Parietal lobe (tissue), 2 donors: ENCODE measurements at places on chromosomes 1 and 21. TPM values are rescaled to one million over a fixed set of nuclear protein-coding genes. Genes with fewer than 3 reads are reported as not detected.

Gene SPATA45
- total RNA-seq, result not detected

Gene PCBP3
- total RNA-seq, result 8.1 TPM

Gene RAP1GAP
- 31.6 TPM for total RNA-seq

Gene PLEKHM2
- 41.0 TPM for total RNA-seq

Gene GPA33
- total RNA-seq, result not detected

Gene FAM131C
- 1.9 TPM for total RNA-seq

Gene LRRC38
- not detected for total RNA-seq

Gene TMPRSS15
- not detected for total RNA-seq

Gene NEK7
- total RNA-seq, result 12.8 TPM

Gene NTRK1
- total RNA-seq, result 0.31 TPM

Gene CD52
- not detected for total RNA-seq

Gene CFAP107
- not detected for total RNA-seq

Gene ADCY10
- total RNA-seq, result 0.63 TPM

Gene TUT4
- total RNA-seq, result 229 TPM

Gene HTR6
- total RNA-seq, result 0.31 TPM

Gene TNFSF4
- total RNA-seq, result 1.9 TPM

Gene SAMD13
- 3.1 TPM for total RNA-seq

Gene CR1L
- total RNA-seq, result not detected

Gene CYP4A22
- not detected for total RNA-seq

Gene LCK
- not detected for total RNA-seq

Gene THEM4
- 7.2 TPM for total RNA-seq

Gene ZNF593OS
- not detected for total RNA-seq

Gene RASAL2
- 67.3 TPM for total RNA-seq

Gene EFNA1
- total RNA-seq, result 5.6 TPM

Gene NBPF4
- total RNA-seq, result not detected

Gene GPN2
- total RNA-seq, result 14.7 TPM

Gene IBA57
- 6.9 TPM for total RNA-seq

Gene BCAN
- 94.8 TPM for total RNA-seq

Gene FBXO2
- total RNA-seq, result 1.9 TPM

Gene FAM89A
- 4.1 TPM for total RNA-seq

Gene MACO1
- total RNA-seq, result 73.2 TPM

Gene KCNE2
- total RNA-seq, result not detected

Gene TSTD1
- total RNA-seq, result 35.1 TPM

Gene NECTIN4
- not detected for total RNA-seq

Gene GPR52
- total RNA-seq, result 13.8 TPM

Gene CHODL
- total RNA-seq, result 2.8 TPM

Gene CELSR2
- total RNA-seq, result 82.6 TPM

Gene ANKRD34A
- 2.5 TPM for total RNA-seq

Gene CELA3B
- total RNA-seq, result not detected

Gene ZBTB7B
- total RNA-seq, result 0.94 TPM

Gene KRTAP12-1
- not detected for total RNA-seq

Gene THEMIS2
- 2.8 TPM for total RNA-seq

Gene LDLRAD1
- total RNA-seq, result not detected

Gene IL22RA1
- total RNA-seq, result not detected

Gene CNIH3
- 34.7 TPM for total RNA-seq

Gene C8B
- not detected for total RNA-seq

Gene KIF21B
- 271 TPM for total RNA-seq

Gene RHCE
- total RNA-seq, result not detected

Gene STYXL2
- total RNA-seq, result under 0.01 TPM

Gene OR6N1
- total RNA-seq, result not detected

Gene ARTN
- total RNA-seq, result 0.31 TPM

Gene ADAMTSL4
- 0.31 TPM for total RNA-seq

Gene PKLR
- not detected for total RNA-seq

Gene TNFRSF1B
- total RNA-seq, result 1.9 TPM

Gene SELL
- total RNA-seq, result 0.31 TPM

Gene NFASC
- total RNA-seq, result 125 TPM

Gene HRNR
- total RNA-seq, result not detected

Gene VASH2
- total RNA-seq, result 80.4 TPM
